ENCODE measurements at places on chromosomes 3 and 15. TPM values are rescaled to one million over a fixed set of nuclear protein-coding genes. Genes with fewer than 3 reads are reported as not detected.

The LIPC gene
- 4.0 TPM for total RNA-seq

The CDC25A gene
- total RNA-seq: 12.0 TPM

The COL7A1 gene
- total RNA-seq: 84.9 TPM

The NISCH gene
- 36.3 TPM for total RNA-seq

The DAZL gene
- total RNA-seq: not detected

The UBL7 gene
- 67.9 TPM for total RNA-seq

The POPDC2 gene
- total RNA-seq: not detected

The PATL2 gene
- total RNA-seq: not detected

The ATP13A4 gene
- total RNA-seq: not detected

The C15orf61 gene
- 2.9 TPM for total RNA-seq

The TRAIP gene
- 7.0 TPM for total RNA-seq

The SEMA3F gene
- 36.1 TPM for total RNA-seq

The FOXB1 gene
- not detected for total RNA-seq

The CHST13 gene
- total RNA-seq: not detected

The CORO2B gene
- total RNA-seq: not detected

The CHRD gene
- 0.84 TPM for total RNA-seq

The SLC27A2 gene
- total RNA-seq: 0.57 TPM

The CPN2 gene
- total RNA-seq: not detected

The FAM43A gene
- total RNA-seq: 2.9 TPM

Measured in Caki2 (cell line).